HepG2 (cell line): ENCODE measurements at places on chromosomes 12 and 14. TPM values are rescaled to one million over a fixed set of nuclear protein-coding genes. Genes with fewer than 3 reads are reported as not detected.

GRCh38 chr14:100140452-100141078, 18.9 kb downstream of the DEGS2 start:
- DNase-seq = peak; percentile 82

DNA sequence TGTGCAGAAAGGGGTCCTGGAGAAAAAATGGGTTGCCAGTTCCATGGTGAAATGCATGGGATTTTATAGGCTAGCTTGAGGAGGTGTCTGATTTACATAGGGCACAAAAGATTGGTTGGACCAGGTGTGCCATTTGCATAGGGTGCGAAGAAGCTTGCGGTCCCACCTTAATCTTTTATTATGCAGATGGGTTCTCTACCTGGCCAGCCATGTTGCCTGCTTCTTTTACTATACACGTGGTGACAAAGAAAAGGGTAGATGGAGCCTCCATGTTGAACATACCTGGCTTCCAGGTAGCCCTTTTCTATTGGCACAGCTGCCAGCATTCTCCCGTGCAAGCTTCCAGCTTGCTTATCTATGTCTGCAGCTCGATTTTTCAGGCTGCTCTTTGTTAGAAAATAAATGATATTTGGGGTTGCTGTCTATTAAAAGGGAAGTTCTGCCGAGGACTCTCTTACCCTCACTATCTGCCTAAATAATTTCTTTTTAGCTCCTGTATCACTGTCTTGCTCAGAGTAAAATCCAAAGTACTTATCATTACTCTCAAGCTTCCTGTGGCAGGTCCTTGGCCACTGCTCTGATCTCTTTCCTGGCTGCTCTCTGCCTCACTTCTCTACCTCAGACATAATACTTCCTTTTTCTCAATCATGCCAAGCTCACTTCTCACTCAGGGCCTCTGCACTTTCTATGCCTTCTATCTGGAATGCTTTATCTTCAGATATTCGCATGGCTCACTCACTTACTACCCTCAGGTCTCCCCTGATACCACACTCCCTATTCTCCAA, 216.0 kb upstream of the DAAM1 start:
- no peak for DNase-seq

- DNase-seq = no peak
These were observed 107.0 kb downstream of the ATXN7L3B start for GRCh38 chr12:74644681-74645080.

DNA sequence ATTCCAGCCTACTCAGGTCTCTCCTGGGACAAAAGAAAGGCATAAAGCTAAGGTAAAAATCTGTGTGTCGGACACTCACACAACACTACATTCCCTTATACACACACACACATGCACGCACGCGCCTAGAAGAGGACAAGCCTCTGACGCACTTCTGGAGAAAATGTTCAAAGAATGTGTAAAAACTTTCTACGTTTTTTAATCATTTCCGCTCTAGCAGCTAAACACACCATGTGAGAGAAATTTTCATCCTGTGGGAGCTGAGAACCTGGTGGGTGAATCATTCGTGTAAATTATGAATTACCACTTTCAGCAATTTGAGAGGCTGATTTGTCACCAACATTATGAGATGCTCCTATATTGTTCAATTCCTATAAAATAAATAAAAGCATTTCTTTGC, 494.5 kb downstream of the TMEM132D start:
- no peak for DNase-seq

DNA sequence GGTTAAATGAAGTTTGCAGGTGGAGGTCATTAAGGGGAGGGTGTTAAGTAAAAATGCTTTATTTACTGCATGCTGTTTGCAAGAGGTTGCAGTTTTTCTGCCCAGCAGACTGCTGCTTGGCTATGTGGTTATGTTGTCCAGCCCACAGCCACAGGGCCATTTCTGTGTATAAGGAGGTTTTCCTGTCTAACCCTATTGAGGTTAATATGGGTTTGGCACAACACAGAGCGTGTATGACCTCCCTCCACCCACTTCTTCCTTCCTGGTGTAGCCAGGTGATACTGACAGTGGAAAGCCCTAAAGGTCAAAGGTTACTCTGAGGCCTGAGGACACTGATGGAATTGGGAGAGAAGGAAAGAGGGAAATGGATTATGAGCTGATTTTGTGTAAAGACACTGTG, 253.7 kb upstream of the PWP1 start:
- no peak for DNase-seq

- no peak for DNase-seq
These were observed 562 bp downstream of the EAPP start for GRCh38 chr14:34538871-34539406.

CLEC2D gene
- polyA plus RNA-seq = 7.7 and 8.6 TPM in 2 replicates

ADGRD1 gene
- 12.4 and 25.0 TPM in 2 replicates for polyA plus RNA-seq

RXYLT1 gene
- polyA plus RNA-seq = 8.3 and 8.6 TPM in 2 replicates

PLEKHD1 gene
- polyA plus RNA-seq = 0.01 and 0.03 TPM in 2 replicates
